ENCODE measurements at places on chromosomes 11 and 22.

DNA sequence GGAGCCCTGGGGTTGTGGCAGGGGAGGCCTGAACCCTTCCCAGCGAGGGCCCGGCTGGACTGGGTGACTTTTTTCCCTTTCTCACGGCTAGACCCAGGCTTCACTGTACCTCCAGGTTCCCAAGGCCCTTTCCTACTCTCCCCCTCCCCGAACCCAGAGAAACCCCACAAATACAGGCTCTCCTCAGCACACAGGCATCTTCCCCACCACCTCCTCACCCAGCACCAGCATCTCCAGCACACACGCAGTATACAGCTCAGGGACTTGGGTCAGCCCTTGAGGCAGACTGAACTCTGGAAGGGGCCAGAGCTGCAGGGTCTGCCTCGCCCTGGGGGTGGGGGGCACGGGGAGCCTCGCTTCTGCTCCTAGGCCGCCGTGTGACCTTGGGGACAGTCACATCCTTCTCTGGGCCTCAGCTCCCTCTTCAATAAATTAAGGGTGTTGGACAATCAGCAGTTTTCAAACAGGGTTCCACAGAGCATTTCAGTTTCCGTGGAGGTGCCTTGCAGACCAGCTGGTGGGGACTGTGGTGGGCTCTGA is 4.5 kb downstream of the TMPRSS13 start:
- DNase-seq: no peak

DNA sequence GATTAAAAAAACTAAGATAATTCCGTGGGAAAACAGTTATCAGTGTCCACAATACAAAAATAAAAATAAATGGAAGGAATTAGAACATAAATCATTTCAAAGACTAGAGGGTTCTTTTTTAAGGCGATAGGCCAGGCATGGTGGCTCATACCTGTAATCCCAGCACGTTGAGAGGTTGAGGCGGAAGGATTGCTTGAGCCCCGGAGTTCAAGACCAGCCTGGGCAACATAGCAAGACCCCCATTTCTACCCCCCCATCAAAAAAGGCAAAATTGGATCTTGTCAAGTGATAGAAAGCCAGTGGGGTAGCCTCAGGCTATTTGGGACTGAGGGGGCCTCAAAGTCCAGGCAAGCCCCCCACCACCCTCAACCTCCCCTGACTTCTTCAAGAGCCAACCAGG is 20.6 kb upstream of the POLA2 start:
- no peak for DNase-seq

- no peak for DNase-seq
Measured at GRCh38 chr22:39489094-39490068, 12.7 kb upstream of the MIEF1 start.

- no peak for DNase-seq
Measured at GRCh38 chr22:42895087-42895486, 38.0 kb upstream of the ARFGAP3 start.

- DNase-seq: no peak
Measured at GRCh38 chr11:125394296-125394695, 101.8 kb downstream of the FEZ1 start.

DNA sequence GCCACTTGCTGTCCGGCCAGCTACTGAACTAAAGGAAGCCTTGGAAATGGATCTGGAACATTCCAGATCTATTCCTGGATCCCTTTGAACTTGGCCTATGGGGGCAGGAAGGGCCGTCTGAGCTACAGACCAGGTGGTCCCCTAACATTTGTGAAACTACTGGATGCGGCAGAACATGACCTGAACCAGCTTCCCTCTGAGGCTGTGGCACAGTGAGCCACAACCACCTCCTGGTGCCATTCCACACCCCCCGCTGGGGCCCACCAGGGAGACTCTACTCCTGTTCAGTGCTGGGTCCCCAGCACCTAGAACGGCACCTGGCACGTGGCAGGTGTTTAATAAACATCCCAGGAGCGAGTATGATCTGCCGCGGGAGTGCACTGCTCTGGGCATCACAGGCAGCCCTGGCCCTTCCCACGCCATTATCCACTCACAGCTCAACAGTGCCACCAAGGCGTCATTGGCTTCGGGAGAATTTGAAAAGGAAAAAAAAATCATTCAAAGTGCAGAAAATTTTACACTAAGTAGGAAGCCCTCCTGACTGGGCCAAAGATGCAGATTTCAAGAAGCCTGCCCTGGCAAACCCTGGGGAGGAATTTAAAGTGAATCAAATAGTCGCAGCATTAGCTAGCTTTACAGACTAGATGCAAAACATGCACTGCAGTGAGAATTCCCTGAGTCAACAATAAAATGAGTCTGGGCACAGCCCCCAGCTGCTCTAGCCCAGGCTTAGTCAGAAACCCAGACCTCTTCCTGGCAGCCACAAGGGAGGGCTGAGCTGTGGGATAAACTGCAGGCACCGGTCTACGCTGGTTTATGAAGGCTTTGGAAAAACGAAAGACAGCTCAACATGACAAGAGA is 14.3 kb upstream of the EFCAB6 start:
- DNase-seq: no peak

- DNase-seq: no peak
Measured at GRCh38 chr22:41169157-41169556, 36.0 kb upstream of the L3MBTL2 start.

DNA sequence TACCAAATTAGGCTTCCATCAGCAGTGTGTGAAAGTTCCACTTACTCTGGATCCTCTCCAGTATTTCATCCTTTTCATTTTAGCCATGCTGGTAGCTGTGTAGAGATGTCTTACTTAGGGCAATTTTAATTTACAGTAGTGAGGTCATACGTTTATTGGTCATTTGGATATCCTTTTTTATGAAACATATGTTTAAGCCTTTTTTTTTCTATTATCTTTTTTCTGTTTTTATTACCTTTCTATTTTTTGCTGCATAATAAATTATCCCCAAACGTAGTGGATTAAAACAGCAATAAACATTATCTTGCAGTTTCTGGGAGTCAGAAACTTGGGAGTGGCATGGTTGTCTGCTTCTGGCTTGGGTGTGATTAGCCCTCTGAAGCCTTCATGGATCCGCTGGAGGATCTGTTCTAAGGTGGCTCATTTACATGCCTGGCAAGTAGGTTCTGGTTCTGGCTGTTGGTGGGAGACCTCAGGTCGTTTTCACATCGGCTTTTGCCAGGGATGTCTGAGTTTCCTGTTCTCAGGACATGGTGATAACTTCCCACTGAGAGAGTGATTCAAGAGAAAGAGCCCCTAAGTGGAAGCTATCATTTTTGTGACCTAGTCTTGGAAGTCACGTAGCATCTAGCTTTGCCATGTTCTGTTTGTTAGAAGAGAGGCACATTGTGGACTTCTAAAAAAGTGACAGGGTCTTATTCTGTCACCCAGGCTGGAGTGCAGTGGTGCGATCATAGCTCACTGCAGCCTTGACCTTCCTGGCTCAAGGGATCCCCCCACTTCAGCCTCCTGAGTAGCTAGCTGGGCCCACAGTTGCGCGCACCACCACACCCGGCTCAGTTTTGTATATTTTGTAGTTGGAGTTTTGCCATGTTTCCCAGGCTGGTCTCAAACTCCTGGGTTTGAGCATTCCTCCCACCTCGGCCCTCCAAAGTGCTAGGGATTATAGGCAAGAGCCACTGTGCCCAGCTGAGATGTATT is 38.6 kb downstream of the PPP6R3 start:
- DNase-seq: no peak

GRCh38 chr11:107740271-107740670 is 28.4 kb upstream of the SLN start:
- DNase-seq: no peak

DNA sequence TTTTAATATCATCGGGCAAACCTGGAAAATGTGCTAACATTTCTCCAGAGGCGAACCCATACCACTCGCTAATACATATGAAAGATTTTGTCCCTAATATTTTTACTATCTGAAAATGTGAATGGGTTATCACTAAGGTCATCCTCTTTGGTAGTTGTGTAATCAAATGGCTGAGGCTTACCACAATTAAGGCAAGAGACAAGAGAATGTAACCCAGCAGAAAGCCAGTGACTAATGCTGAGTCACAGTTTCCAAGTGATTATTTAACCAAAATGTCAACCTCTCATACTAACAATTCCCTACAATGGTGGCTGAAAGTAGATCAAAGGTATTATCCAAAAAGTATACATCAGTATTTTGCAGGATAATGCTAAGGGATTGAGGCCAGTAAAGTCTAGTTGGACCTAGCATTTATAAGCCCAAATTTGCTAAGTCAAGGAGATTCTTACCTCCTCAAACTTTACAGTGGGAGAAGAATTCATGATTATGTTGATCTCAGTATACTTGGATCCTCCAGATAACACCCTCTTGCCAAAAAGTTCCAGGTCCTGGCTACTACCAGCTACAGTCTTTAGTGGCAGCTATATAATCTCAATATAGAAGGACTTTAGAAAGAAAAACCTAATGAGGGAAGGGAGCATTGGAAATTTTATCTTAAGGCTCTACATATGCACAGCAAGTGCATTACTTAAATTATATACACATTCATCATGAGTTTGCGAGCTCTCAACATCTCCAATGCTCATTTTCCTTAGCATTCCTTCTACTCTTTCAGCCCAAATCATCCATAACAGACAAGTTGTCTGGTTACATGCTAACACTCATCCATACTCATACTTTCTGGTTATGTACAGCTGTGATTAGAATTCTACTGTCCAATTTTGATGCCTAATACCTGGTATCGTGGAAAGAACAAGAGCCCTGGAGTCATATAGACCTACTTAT is 25.4 kb downstream of the SIK3 start:
- no peak for DNase-seq

DNA sequence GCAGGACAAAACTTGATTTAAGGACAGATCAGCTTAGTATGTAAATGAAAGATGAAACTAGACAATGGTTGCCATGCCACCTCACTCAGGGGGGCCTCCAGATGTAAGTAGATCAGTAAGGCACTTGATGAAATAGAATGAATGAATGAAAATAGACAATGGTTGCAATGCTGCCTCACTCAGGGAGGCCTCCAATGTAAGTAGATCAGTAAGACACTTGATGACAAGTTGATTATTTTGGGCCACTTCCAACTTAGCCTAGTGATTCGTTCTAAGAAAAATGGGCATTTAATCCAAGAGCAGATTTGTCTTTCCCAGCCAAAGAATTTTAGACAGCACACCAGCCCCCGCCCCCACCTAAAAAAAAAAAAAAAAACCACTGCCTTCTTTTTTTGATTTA is 19.2 kb upstream of the SLC5A12 start:
- DNase-seq: no peak

- no peak for DNase-seq
Measured at GRCh38 chr11:66457826-66458225, 8.9 kb upstream of the PELI3 start.

DNA sequence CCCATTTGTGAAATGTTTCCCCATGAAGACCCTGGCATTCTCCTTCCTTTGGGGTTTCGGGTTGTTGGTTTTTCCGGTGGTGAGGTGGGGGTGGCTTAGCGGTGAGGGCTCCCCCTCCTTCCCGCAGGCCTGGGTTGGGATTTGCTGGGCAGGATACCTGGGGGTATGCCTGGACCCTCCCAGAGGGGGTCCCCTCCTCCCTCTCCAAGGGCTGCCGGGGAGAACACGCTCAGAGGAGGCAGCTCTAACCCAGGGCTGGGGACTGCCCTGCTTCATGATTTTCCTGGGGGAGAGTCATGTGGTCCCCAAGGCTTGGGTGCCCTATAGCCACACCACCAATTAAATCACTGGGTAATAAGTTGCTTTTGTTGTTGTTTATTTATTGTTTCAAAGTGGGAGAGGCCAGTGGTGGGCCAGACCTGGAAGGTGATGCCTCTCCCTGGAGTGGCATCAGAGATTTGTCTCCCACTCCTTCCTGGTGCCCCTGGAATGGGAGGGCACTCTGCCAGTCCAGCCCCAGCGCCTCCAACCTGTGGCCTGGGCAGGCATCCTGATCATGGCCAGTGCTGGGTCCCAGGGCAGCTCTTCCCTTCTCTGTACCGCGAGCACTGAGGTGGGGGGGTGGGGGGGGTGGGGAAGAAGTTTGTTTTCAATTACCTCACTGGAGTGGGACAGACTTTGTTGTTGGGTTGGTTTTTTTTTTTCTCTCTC is 1.3 kb upstream of the CLCF1 start:
- no peak for DNase-seq

- no peak for DNase-seq
Measured at GRCh38 chr11:72373163-72373562, 61.2 kb downstream of the CLPB start.

GRCh38 chr22:26563022-26563421 is 26.9 kb downstream of the TPST2 start:
- DNase-seq: no peak

GRCh38 chr11:16191868-16192240 is 164.5 kb downstream of the SOX6 start:
- no peak for DNase-seq

- DNase-seq: no peak
Measured at GRCh38 chr11:13000721-13001120, 8.4 kb upstream of the RASSF10 start.

GRCh38 chr22:26050079-26050478 is 119.2 kb upstream of the SEZ6L start:
- no peak for DNase-seq

- DNase-seq: no peak
Measured at GRCh38 chr11:115885535-115886421, 381.6 kb upstream of the CADM1 start.

GRCh38 chr11:13008625-13009475 is at the start of gene RASSF10:
RASSF10 (plus strand) TSS chr11:13009316; CDS start chr11:13009577, 261 bp downstream.
- no peak for DNase-seq

- DNase-seq: no peak
Measured at GRCh38 chr22:40444178-40444831, 73.9 kb downstream of the SGSM3 start.
